ENCODE measurements at places on chromosomes 12 and 14. TPM values are rescaled to one million over a fixed set of nuclear protein-coding genes. Genes with fewer than 3 reads are reported as not detected.

DNAI7 gene
- total RNA-seq, result 2.3 TPM

INHBC gene
- total RNA-seq, result 0.14 TPM

SERPINA5 gene
- total RNA-seq, result 5.5 TPM

FLRT2 gene
- 8.7 TPM for total RNA-seq

NIN gene
- 34.7 TPM for total RNA-seq

ITGB7 gene
- 0.44 TPM for total RNA-seq

ST8SIA1 gene
- 31.3 TPM for total RNA-seq

DEGS2 gene
- 0.88 TPM for total RNA-seq

PIANP gene
- 10.9 TPM for total RNA-seq

SIRT4 gene
- 2.4 TPM for total RNA-seq

CCDC38 gene
- 2.2 TPM for total RNA-seq

MIP gene
- 0.16 TPM for total RNA-seq

PTPRB gene
- 0.44 TPM for total RNA-seq

RHEBL1 gene
- 0.62 TPM for total RNA-seq

KRT82 gene
- 0.14 TPM for total RNA-seq

SYT10 gene
- 0.39 TPM for total RNA-seq

MUCL1 gene
- not detected for total RNA-seq

IFNG gene
- not detected for total RNA-seq

SPRYD3 gene
- total RNA-seq, result 17.8 TPM

All from motor neuron (in vitro differentiated cells).